ENCODE measurements at places on chromosomes 7 and 10.

DNA sequence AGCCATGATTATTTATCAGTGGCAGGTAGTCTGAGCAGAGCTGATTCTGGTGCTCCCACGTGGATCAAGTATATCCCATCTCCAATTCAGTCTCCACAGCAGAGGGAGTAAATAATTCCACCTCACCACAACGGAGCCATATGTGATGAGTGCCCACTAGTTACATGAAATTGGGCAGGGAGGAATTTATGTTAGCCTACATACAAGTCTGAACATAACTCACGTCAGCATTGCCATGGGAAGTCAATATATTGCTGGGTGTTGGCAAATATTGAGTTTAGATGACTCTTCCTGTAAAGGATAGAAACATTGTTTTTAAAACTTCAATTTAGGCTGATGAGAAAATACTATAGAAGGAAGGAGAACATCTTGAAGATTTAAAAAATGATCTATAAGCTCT lies 269.0 kb upstream of the BMPER start:
- no peak for DNase-seq

GRCh38 chr10:52172581-52172980 lies 141.5 kb upstream of the DKK1 start:
- no peak for DNase-seq

DNA sequence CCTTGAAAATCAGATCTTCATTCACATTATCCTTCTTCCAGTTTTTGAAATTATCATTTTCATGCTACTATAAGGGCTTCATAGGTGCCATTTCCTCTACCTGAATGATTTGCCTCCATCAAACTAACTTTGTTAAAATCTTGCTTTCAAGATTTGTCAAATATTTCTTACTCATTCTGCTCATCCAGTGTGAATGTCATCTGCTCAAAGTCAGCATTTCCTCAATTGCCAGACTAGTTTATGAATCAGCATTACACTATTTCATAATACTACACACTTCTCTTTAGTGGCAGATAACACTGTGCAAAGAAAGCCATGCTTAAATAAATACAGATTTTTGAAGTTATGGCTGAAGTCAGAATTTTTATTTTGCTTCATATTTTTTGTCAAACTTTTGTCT lies 21.3 kb upstream of the LIPF start:
- DNase-seq: no peak

DNA sequence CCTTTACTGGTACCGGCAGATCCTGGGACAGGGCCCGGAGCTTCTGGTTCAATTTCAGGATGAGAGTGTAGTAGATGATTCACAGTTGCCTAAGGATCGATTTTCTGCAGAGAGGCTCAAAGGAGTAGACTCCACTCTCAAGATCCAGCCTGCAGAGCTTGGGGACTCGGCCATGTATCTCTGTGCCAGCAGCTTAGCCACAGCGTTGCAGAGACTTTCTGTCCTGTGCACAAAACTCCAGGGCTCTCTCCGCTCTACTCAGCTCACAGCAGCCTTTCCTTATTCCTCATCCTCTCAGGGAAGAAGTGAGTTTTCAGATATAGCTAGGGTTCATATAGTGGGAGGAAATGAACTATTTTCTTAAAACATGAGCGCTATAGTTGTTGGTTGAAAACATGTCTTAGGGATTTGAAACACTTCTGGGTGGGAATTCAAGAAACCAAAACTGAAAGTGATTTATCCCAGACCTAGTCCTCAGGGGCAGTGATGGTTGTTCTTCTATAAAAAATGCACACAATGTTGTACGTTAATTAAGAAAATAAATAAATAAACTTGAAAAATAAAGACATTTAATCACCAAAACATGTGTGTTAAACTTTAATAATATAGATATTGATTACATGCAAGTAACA lies 150.2 kb upstream of the PRSS58 start:
- no peak for DNase-seq

DNA sequence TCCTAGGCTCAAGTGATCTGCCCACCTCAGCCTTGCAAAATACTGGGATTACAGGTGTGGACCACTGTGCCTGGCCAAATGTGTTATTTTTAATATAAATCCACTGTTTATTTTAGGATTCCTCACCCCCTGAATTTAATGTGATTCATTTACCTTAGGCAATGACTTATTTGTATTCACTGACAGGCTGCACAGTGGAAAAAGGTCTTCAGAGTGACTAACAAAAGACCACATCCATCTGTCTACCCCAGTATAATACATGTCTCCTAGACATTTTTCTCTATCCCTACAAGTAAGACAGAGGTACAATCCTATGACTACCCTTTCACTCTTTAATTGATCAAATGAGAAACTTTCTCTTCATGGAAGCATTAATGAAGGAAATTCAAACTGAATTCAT lies 230.2 kb downstream of the AHR start:
- DNase-seq: no peak

DNA sequence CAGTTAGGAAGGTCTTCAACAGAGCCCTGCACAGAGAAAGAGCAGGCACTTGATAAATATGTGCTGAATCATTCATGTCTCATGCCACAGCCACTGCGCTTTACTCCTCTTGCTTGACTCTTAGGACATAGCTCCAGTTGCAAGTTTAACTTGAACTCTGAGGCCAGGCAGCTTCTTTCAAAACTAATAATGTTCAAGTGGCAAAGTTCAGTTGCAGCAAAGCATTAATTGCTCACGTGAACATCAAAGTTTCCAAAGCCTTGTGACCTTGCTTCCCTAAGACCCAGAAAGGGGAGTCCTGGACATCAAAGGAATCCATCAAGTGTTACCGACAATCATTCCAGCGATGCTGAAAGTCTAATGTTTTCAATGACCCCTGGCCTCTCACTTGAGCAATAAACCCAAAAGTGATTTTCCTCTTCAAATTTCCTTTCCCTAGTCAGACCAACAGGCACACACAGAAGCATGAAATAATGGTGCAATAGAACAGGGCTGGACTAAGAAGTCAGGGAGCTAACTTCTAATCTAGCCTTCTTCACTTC lies 21.8 kb upstream of the TECTB start:
- DNase-seq: no peak

- no peak for DNase-seq
Measured at GRCh38 chr10:17286562-17287550, 58.8 kb downstream of the VIM start.

DNA sequence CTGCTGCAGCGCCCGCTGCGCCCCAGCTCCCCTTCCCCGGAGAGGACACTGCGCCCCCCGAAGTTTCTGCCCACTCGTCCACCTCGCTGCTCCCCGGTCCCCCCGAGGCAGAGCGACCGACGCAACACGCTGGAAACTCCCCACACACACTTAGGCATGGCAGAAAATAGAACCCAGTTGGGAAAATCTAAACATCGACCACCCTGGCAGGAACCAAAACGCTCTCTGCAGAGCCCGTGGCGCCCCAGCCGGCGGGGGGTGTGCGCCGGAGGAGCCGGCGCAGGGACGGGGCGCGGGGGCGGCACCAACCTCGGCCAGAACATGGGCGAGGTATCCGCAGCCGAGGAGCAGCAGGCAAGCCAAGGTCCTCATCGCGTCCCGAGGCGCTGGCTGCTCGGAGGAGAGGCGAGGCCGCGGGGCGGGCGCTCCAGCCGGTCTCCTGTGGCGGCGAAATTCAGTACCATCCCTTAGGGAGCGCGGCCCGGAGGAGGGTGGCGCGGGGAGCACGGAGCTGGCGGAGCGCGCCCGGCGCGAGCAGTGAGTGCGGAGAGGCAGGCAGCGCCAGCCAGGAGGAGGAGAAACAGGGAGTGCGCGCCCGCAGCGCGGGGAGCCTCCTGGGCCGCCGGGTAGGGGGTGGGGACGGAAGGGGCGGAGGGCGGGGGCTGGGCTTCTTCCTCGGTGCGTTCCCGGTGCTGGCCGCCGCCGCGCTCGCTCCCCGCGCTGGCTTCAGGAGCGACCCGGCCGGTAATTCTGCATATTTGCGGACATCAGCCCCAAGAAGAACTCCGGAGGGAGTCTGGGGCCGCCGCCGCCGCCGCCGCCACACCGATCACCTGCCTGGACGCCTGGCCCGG lies 789 bp downstream of the PDGFA start:
- no peak for DNase-seq

DNA sequence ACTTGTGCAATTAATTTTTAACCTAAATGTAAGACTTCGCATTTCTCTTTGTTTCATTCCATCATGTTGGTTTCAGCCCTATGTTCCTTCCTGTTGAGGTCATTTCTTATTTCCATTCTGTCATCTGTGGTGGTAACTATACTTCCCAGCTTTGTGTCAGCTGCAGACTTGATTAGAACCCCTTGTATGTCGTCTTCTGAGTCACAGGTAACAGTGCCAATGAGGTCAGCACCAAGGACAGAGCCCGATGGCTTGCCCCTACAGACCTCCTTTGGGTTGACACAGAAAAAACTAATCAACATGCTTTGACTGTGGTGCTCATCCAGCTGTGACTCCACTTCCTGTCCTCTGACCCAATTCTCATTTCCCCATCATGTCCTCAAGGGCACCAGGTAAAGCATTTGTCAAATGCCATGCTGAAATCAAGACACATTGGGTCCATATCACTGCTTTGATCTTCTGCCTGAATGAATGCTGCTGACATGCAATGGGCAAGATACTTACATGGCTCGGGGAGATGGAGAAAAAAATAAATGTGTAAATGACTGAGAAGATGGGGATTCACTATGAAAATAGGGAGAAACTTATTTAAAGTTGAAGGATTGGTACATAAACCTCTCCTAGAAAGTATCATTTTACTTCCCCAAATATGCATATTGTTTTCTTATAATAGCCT lies 25.6 kb upstream of the CRTAC1 start:
- DNase-seq: no peak

DNA sequence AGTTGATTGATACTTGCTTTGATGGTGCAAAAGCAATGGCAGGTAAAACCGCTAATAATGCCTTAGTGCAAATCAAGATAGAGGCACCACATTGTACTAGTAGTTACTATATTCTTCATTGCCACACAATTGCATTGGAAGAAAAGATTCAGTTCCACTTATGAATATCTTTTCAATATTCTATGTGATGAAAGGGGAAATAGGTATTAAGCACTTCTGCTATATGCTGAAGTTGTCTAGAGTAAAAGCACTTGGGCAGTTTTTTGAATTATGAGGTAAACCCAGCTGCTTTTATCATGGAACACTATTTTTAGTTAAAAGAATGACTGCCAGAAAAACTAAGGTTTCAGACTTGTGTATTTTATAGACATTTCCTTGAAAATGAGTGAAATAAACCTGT lies 15.5 kb downstream of the ENTPD7 start:
- no peak for DNase-seq

- DNase-seq: no peak
Measured at GRCh38 chr7:100372694-100373093, 593 bp upstream of the PILRA start.

GRCh38 chr10:120823266-120823665 lies 27.9 kb upstream of the WDR11 start:
- DNase-seq: no peak

- no peak for DNase-seq
Measured at GRCh38 chr7:116665332-116665996, 6.5 kb upstream of the MET start.

- no peak for DNase-seq
Measured at GRCh38 chr10:110824152-110824441, 47.6 kb upstream of the PDCD4 start.

GRCh38 chr7:14639801-14640200 lies 262.8 kb downstream of the DGKB start:
- no peak for DNase-seq

GRCh38 chr10:35005868-35006267 lies 84.3 kb downstream of the CUL2 start:
- DNase-seq: no peak

GRCh38 chr10:13978533-13979115 lies 352.1 kb downstream of the FRMD4A start:
- DNase-seq: no peak

DNA sequence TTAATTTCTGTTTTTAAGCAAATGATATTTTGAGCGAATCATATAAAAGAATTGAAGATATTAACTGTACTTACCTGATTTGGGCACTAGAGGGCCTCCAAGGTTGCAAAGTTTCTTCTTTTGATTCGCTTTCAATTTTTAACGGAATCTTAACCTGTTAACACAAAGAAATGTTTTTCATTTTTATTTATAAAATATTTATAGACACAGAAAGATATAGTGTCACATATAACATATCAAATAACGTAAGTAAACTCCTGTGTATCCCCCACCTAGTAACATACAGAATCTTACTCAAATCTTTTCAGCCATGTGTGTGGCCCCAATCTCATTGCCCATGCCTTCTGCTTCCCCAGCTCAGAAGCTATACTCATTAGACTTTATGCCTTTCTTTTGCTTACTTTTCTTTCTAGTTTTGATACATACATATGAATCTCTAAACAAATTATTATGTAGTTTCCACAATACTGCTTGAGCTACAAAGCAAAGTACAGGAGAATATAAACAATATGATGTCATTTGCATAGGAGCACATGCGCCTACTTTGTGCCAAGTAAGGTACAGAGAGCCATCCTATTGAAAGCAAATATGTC lies 49.5 kb upstream of the ZPBP start:
- no peak for DNase-seq

DNA sequence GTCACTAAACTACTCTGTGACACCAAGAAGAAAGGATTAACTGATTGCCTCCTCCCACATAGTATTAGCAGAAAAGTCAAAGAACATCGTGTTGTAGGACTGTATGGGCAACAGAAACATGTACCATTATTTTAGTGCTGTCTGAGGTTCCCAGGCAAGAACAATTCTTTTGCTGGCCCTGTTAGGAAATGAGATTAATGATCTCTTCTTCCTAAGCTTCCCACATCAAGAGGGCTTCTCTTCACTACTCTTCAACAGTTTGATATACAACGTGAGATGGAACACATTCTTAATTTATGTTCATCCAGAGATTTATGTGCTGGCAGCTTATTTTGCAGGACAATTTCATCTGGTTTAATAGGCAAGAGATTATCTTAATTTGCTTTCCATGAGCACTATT lies 219.6 kb downstream of the DOCK4 start:
- no peak for DNase-seq

- DNase-seq: no peak
Measured at GRCh38 chr10:36670621-36671402, 454.6 kb upstream of the ANKRD30A start.

DNA sequence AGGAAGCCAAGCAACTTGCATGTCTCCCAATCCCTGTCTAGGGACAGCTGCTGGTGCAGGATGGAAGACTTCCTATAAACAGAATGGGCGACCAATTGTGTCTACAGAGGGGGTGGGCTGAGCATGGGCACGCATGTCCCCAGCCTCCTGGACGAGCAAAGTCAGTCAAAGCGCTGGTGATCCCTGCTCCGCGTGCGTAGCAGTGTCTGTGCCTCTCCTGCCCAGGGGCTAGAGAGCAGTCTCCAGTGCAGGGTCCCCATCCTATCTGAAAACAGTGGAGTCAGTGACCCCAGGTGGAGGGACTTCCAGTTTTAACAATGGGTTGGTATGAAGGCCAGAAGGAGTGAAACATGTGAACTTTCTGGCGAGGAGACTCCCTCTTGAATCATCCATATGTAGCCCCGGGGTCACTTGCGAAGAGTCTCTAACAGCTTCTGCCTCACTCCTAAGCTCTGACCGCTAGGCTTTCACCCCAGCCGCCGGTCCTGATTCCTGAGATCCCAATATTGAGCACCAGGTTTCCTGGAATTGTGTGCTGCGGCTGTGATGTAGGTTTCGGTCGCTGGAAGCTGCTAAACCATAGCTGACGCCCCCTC lies 714 bp upstream of the CASP2 start:
- no peak for DNase-seq

- DNase-seq: no peak
Measured at GRCh38 chr10:73732931-73733623, 11.1 kb upstream of the SEC24C start.
